H4 (cell line): ENCODE measurements at places on chromosomes 6 and 20. TPM values are rescaled to one million over a fixed set of nuclear protein-coding genes. Genes with fewer than 3 reads are reported as not detected.

Gene PSMA7
- 694 and 771 TPM in 2 replicates for total RNA-seq

Gene VGLL2
- 0.08 and 0.50 TPM in 2 replicates for total RNA-seq

DNA sequence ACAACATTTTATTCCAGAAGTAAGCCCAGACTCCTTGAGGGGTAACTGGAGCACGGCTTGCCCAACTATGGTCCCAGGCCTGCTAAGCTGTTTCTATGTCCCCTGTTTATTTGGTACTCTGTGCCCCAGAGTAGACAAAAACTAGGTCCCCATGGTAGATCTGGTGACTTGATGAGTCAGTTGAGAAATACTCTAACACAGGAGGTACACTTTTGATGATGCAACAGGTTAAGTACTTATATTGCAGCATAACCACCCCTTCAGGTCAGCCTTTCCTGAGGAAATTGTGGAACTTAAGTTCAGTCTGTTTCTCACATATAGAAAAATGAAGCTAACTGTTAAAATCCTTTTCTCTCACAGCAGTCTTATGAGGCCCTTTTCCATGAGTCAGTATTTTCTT is 19.6 kb downstream of the TTPAL start:
- DNase-seq, result peak; percentile 28

Gene MUC21
- total RNA-seq, result not detected in 2 replicates

Gene SLC16A10
- 1.9 and 3.5 TPM in 2 replicates for total RNA-seq

- DNase-seq, result peak; percentile 54
These were observed 35.3 kb downstream of the NEDD9 start for GRCh38 chr6:11197175-11197536.

Gene GSTA2
- 0.37 TPM in 1 of 2 replicates, not detected in the other for total RNA-seq

DNA sequence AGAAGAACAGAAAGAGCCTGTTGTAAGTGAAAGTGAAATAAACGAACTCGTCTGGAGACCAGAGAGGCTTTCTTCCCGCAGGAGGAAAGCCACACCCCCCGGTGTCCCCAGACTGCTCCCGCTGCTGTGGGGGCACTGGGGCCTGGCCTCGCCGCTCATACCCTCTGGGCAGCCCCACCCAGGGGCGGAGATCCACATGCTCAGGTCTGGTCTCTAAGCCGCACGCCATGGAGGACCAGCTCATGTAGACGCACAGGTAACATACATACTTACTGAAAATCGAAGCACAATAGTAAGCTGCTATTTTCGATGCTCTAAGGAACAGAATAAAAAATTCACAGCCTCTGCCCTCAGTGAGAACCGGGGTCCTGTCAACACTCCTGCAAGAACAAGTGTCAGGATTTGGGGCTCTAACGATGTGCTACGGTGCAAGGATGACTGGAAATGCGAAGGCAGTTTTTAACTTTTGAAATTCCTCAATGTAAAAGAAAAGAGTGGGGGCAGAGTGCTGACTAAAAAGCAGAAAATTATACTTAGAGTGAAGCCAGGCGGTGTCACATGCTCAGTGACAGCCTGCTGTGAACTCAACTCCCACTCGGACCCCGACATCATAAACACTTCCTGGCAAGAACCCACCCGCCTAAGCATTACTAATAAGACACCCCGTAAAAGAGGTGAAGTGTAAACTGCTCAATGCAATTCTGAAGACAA is 110.5 kb downstream of the IRF4 start:
- no peak for DNase-seq

Gene EIF2S2
- total RNA-seq, result 124 and 131 TPM in 2 replicates

DNA sequence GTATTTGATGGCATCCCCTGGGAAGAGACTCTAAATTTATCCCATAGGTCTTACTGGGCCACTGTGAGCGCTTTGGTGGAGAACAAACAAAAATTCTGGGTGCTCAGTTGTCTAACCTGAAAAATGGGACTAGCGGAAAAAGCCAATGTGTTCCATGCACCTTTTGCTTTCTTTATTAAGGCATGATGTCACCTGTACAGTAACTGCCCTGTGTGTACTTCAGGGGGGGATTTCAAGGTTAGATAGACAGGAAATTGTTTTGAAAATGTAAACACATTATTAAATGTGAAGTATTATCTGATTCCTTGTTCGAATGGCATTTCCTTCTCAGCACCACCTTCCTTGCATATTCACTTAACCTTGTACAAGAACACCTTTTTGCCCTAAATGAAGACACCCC is 1.2 kb upstream of the EDN1 start:
- DNase-seq, result no peak

Gene WASF1
- 12.9 and 15.1 TPM in 2 replicates for total RNA-seq

DNA sequence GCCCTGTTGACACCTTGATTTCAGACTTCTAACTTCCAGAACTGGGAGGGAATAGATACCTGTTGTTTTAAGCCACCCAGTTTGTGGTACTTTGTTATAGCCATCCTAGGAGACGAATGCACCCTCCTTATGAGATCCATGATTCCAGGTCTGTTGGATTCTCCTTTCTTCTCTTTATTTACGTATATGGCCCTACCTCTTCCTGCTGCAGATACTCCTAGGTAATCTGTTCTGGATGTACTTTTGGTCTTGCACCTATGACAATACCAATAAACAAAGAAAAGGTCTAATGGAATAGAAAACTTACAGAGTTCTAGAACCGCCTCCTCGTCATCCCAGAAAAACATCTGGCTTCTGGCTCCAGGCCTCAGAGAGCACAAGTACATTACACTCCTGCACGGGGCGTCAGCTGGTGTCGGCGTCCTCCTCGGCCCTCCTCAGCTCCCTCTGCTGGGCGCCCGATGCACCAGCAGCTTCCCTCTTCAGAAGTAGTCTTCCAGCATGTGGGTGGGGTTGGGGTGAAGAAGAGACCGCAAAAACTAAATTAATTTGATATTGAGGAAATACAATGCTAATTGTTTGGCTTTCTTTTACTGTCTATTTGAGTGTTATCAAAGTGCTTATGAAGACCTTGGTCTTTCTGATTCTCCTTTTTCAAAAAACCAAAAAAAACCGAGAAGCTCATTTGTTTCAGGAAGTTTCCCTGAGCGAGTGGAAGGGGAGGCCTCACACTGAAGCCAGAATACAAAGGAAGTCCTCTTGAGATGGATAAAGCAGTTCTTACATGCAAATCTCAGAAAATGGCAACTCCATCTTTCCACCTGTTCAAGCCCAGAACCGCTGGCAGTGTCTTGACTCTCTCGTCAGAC is 9.7 kb upstream of the ATXN1 start:
- DNase-seq, result peak; percentile 92

Gene MOCS1
- total RNA-seq, result 7.8 and 8.3 TPM in 2 replicates

GRCh38 chr6:109690373-109690736 is 647 bp downstream of the AK9 start:
- no peak for DNase-seq

Gene SLC22A1
- not detected in 2 replicates for total RNA-seq

Gene SPEF1
- 0.21 TPM in 1 of 2 replicates, not detected in the other for total RNA-seq

DNA sequence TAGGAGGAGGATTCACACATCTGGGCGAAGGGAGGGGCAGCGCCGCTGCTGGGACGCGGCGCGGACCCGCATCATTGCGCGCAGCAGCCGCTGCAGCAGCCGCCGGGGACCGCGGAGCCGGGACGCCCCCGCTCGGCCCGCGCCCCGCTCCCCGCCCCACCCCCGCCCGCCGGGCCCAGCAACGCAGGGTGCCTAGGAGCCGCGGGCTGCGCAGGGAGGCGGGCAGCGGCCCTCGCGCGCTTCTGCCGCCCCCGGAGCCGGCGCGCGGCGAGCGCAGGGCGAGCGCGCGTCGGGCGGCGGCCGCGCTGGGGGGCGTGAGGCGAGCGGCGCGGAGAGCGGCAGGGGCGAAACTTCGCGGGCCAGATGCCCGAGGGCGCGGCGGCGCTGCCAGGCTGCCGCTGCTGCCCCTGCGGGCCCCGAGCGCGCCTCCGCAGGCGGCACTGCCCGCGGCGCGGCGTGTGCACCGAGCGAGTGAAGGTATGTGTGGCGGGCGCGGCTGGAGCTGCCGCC is at the start of gene NKAIN2:
TSS of gene NKAIN2 (plus strand) at position 362 of the 510 bp plus-strand sequence.
- DNase-seq, result no peak

DNA sequence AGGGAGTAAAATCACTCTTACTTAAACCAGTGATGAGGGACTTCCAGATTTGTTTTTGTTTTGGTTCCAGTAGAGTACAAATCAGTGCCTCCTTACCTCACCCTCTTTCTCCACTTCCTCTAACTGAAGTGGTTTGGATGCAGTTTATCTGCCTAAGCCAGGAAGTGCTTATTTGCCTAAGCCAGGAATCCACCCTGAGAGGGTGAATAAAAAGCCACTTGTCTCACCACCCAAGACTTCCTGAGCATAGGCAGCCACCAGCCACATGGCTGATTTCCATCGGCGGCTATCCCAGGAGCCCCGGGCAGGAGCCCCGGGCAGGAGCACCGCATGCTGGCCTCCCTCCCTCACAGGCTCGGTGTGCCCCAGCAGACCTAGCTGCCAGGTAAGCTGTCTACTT is 12.0 kb downstream of the LRP11 start:
- DNase-seq, result peak; percentile 86

Gene APOBEC2
- total RNA-seq, result not detected in 2 replicates

- DNase-seq, result no peak
These were observed 13.4 kb upstream of the GMNN start for GRCh38 chr6:24761193-24761835.

GRCh38 chr20:25292176-25292891 is 44.4 kb downstream of the PYGB start:
- DNase-seq, result no peak

Gene HLA-DRB1
- total RNA-seq, result 0.95 and 1.4 TPM in 2 replicates

GRCh38 chr20:36645353-36645752 is 643 bp downstream of the SLA2 start:
- no peak for DNase-seq

Gene LINC00237
- total RNA-seq, result not detected in 2 replicates

DNA sequence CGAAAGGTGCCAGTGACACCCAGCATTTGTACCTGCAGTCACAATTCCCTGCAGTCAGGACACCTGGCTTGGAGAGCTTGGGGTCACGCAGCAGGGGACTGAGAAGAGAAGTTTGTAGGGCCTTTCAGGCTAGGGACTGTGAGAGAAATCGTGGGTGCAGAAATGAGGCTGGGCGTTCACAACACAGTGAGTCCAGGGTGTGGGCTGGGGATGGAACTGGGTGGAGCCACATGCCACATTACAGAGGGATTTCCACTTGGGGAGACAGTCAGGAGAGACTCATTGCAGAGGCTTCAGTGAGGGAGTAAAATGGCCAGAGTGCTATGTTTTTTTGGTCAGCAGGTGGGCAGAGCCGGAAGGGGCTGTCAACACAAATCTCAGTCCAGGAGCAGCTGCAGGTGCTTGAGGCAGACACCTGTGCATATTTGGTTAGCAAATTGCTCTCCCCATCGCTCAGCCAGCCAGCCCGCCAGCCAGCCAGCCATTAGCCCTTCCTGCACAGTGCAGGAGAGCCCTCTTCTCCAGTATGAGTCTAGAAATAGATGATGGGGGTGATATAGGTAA is 7.4 kb downstream of the ITPR3 start:
- DNase-seq, result no peak

DNA sequence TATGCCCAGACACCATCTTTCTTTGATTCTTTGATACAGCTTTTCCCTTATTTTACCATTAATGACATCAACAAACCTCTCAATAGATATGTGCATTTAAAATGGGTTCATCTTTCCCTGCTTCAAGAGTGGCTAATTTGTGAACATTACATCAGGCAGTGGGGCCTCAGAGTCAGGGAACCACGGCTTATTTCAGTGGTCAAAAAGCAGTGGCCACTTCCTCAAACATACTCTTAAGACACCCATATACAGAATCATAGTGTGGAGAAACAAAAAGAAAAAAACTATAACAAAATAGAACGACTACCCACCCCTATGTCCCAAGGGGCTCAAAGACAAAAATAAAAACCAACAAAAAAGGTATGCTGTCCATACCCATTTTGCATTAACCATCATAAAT is 12.9 kb downstream of the SALL4 start:
- DNase-seq, result no peak

DNA sequence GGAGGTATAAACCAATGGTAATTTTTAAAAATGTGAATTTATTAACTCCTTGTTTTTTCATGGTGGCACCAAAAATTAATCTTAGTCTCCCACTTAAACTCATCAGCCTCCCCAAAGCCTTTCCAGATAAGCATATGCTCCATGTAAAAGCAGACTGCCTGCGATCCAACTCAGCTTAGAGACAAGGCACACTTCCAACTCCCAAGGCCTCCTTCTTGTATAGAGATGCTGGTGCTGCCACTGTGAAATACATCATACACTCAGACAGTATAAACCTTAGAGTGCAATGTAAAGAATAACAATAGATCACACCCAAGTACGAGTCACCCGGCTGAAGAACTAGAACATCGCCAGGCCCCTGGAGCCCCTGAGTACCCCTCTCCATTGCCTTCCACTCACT is 2.0 kb downstream of the ANKRD6 start:
- DNase-seq, result no peak

GRCh38 chr6:52577022-52577777 is at the start of gene TRAM2:
TRAM2 (minus strand) TSS chr6:52577060; CDS start chr6:52576915, 145 bp downstream.
- DNase-seq, result peak; percentile 68

DNA sequence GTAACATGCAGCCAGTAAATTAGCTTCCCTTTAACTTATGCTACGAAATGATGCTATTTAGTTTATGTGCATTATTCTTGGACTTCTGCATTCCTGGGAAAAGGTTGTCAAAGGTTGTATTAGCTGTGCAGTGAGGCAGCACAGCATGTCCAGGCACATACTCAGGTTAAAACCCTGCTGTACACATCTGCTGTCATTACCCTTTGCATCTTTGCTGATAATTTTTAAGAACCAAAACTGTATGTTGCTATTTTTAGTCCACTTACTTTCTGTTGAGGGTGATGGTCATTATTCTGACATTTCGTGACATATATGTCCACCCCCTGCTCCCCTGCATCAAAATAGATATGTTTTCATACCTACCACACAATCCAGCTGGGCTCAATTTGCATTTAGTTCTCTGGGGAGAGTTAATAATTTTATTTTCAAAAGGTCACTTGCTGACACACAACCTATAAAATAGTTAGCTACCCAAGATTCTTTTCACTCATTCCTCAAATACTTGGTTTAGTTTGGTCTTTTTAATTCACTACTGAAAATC is 142.5 kb upstream of the SPACA1 start:
- no peak for DNase-seq

Gene CLVS2
- total RNA-seq, result 0.04 TPM in 1 of 2 replicates, not detected in the other

Gene SLC17A3
- total RNA-seq, result 0.39 TPM in 1 of 2 replicates, not detected in the other

Gene TOX2
- 0.12 and 0.83 TPM in 2 replicates for total RNA-seq

Gene SLC17A9
- not detected in 2 replicates for total RNA-seq
